Fibroblast of villous mesenchyme (primary cell): ENCODE measurements at places on chromosomes 2 and 18. TPM values are rescaled to one million over a fixed set of nuclear protein-coding genes. Genes with fewer than 3 reads are reported as not detected.

- DNase-seq = peak; percentile 67
Measured at GRCh38 chr2:127080938-127081755, 25.8 kb downstream of the BIN1 start.

DNA sequence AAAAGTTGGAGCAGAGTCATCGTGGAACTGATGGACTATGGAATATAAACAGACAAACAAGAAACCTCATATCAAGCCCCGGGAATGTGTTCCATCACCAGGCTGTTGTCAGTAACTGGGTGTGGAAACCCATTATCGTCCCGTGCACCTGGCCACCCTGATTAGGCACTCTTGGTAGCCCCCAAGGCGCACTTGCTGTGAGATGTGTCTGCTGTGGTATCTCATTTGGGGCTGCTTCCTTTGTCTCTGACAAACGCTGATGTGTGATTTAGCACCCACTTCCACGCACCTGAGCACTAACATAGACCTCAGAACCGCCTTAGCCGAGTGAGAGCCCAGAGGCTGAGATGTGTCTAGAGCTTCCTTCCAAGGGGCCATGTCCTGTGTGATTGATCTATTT, 96.3 kb downstream of the PRPF40A start:
- no peak for DNase-seq

DNA sequence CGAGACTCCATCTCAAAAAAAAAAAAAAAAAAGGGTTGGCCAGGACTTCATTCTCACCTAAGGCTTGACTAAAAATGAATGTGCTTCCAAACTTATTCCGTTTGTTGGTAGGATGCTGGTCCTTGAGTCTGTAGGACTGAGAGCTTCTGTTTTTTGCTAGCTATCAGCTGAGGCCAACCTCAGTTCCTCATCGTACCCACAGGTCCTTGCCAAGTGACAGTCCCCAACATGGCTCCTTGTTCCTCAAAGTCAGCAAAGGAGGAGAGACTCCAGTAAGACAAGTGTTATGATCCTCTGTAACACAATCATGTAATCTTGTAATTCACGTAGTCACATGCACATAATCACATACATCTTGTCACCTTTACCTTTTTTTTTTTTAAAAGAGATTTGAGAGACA, 37.0 kb downstream of the HAUS1 start:
- DNase-seq = no peak

HES6 gene
- 2.2 and 6.1 TPM in 2 replicates for total RNA-seq

- DNase-seq = no peak
Measured at GRCh38 chr2:9167718-9168657, 38.6 kb upstream of the ASAP2 start.

DNA sequence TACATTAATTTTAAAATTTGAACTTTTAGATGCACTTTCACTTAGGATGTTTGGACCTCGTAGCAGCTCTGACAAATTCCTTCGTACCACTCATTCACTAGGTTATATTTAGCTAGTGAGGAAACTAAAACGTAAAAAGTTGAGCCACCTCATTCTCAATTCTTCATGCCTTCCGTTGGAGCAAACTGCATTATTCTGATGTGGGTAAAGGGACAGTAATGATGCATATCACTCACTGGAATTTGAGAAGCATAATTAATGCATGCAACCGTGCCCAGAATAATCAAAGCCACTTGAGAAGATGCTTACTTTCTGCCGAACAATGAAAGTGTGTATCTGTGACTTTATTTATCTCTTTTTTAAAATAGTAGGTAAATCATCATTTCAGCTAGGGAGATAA, 2.2 kb downstream of the CNOT9 start:
- peak; percentile 43 for DNase-seq

DPY30 gene
- total RNA-seq = 43.8 and 63.9 TPM in 2 replicates

DNA sequence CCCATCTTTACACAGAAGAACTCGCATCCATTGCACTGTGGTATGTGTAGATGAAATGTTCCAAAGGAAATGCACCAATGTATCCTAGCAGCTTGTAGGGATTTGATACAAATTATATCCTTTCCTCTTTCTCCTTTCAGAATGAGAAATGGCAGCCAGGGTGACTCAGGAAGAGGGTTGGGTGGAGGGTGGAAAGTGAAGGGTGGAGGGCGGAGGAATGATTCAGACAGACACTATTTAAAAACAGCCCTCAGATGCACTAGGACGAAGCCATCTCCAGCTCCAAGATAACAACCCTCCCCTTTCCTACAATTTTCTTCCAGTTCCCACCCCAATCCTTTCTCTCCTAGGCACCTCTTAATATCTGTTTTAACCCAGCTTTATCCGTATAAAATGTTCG, 96.2 kb upstream of the STK39 start:
- DNase-seq = no peak

- DNase-seq = no peak
Measured at GRCh38 chr2:152243761-152244640, 68.4 kb upstream of the STAM2 start.

NYAP2 gene
- total RNA-seq = not detected in 2 replicates

MTIF2 gene
- total RNA-seq = 37.0 and 40.2 TPM in 2 replicates

FSIP2 gene
- total RNA-seq = under 0.01 and 0.86 TPM in 2 replicates

DNA sequence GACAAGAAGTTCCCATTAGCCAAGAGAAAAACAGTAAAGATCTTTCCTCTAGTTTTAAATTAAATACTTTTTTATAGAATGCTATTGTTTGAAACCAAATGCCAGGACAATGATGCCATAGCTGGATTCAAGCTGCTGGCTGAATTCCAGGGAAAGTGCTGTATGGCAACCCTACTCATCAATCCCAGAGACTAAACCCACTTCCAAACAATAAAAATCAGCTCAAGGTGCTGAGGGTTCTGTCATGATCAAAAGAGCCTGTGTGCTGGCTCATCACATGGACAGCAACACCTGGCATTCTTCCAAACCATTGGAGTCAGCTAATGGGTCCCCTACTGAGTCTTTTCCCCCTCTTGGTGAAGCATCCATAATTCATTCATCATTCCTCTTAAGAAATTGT, 53.7 kb upstream of the PARD3B start:
- DNase-seq = no peak

GRCh38 chr2:218262631-218263586, 2.1 kb downstream of the GPBAR1 start:
- DNase-seq = no peak

CCBE1 gene
- total RNA-seq = 7.4 and 10.4 TPM in 2 replicates

DNA sequence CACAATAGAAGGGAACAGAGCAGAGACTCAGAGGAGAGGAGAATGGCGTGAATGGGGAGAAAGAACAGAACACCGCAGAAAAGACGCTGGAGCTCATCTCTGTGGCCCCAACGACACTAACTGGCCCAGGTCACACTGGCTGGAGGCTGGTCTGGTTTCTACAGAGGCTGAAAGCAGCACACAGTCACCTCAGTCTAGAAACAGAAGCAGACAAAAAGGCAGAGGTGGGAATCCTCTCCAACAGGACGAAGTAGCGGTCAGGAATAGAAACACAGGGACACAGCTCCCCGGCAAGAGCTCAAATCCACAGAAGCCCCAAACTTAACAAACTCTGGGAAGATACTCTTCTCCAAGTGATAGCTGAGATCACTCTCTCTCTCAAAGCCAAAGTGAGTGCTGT, 9.2 kb downstream of the SLC66A2 start:
- no peak for DNase-seq

DNA sequence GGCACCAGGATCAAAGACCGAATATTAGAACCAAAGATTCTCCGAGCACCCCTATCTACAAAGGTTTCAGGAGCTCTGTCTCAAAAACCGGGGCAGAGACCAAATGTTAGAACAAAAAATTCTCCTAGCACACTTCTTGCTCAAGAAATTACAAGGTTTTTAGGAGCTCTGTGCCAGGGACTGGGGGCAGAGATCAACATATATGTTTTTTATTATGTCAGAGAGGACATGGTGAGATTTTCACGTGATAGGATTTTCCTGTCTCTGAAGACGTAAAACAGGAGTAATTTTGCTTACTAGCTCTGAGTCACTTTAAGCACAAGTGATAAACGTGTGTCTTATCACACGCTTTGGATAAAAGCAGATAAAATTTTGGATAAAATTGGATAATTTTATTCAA, 34.8 kb upstream of the ODC1 start:
- peak; percentile 35 for DNase-seq

GRCh38 chr18:48861181-48861708, 89.5 kb downstream of the SMAD7 start:
- DNase-seq = no peak

DNA sequence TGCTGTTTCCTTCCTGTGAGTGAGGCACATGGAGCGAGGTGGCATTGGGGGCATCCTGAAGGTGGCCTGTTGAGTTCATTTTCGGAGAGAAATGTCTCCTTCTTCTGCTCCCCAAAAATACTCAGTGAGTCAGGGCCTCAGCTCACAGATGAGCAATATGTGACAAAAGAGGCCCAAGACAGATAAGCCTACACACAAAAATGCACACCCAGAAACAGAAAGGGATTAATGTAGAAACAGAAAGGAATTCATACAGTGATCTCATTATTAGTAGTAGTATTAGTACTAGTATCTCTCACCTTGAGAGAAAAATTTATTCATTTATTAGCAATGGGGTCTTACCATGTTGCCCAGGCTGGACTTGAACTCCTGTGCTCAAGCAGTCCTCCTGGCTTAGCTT, 5.1 kb downstream of the GPR75 start:
- no peak for DNase-seq

KCNJ3 gene
- total RNA-seq = not detected in 2 replicates

- DNase-seq = peak; percentile 51
Measured at GRCh38 chr18:8754995-8755960, 49.9 kb downstream of the MTCL1 start.

GRCh38 chr2:106700616-106701015, 185.4 kb downstream of the ST6GAL2 start:
- DNase-seq = no peak

GRCh38 chr2:120606280-120606679, 129.4 kb upstream of the GLI2 start:
- DNase-seq = no peak

- no peak for DNase-seq
Measured at GRCh38 chr2:219001577-219002394, 8.6 kb upstream of the CRYBA2 start.

- no peak for DNase-seq
Measured at GRCh38 chr2:66237803-66238379, 197.0 kb upstream of the MEIS1 start.

DNA sequence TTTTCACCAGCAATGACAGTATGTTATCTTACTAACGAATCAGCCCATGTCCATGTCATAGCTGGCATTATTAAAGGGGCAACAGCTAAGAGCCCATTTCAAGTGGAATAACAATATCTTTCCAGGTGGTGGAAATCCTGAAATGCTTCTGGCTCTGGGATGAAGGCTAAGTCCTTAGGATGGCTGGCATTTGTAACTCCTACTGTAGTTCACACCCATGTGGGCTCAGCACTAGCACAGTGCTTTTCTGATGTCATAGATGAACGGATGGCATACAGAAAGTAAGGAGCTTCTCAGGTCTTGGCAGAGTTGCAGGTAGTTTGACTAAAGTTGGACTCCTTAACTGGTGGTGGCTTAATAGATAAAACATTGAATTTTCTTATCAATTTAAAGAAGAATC, 10.0 kb downstream of the TMEM200C start:
- DNase-seq = no peak

- DNase-seq = no peak
Measured at GRCh38 chr18:2191180-2191790, 380.0 kb downstream of the METTL4 start.

LRATD1 gene
- total RNA-seq = 0.97 and 1.7 TPM in 2 replicates
